Naive B cell (primary cell): ENCODE measurements at places on chromosomes 7 and 10.
A peak's percentile ranks its signal among the peaks of the same experiment; 100 is the strongest.

DNA sequence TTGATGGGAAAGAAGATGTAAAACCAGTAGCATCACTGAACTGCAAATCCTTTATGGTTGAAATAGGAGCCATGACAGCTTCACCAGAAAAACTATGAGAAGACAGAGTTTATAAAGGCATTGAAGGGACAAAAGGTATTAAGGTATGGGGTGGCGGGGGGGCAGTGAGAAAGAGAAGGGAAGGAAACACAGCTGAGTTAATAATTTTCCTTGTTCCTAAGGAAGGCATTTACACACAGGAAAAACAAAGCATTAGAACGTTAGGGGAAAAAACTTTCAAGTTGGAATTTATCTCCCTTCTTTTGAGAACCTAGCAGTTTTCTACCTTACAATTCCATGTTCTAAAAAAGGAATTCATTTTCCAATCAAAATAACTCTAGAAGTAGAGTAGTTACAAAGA lies 4.4 kb downstream of the LARP4B start:
- no peak for DNase-seq

DNA sequence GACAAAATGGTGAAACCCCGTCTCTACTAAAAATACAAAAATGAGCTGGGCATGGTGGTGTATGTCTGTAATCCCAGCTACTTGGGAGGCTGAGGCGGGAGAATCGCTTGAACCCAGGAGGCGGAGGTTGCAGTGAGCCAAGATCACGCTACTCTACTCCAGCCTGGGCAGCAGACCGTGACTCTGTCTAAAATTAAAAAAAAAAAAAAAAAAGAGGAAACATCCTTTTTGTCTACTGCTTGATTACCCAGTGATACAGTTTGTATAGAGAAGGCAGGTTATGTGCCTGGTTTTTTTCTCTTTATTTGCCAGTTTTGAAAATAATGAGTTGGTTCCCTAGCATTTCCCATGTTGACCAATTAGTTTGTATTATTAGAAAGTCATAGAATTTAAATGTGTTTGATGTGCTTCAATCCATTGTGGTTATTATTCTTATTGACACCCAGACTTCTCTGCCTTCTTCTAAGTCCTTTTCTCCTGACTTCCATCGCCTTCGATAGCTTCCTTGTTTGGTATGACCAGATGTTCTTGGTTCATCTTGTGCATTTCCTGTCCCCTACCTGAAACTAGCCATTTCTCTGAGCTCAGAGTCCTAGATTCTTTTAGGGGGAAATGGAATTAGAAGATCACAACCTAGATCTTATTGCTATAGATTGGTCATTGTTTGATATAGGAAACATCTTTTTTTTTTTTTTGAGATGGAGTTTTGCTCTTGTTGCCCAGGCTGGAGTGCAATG lies 43.2 kb downstream of the VKORC1L1 start:
- peak; percentile 23 for DNase-seq

DNA sequence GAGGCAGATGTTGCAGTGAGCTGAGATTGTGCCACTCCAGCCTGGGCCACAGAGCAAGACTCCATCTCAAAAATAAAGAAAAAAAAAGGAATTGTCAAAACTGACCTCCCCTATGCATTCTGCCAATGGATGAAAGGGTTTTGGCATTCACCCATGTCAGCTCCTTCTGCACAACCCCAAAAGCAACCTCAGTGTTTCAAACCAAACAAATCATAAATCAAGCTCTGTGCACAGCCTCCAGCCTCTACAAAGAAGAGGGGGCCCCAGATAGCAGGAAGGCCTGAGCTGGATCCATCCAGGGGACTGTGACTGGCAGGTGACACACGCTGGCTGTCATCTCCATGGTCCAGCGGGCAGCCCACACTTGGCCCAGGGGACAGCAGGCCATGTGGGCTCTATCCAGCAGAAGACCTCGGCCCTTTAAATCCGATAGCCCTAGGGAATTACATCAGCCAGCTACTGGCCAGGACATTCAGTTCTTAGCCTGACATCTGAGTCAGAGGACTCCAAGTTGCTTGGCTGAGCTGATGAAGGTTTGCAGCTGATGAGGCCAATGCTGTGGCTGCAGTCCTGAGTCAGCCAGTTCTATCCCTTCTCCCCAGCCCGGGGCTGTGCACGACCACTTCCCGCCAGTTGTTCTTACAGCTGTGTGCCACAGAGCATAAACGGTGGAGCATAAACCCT lies 52.0 kb upstream of the FIGNL1 start:
- DNase-seq = no peak

DNA sequence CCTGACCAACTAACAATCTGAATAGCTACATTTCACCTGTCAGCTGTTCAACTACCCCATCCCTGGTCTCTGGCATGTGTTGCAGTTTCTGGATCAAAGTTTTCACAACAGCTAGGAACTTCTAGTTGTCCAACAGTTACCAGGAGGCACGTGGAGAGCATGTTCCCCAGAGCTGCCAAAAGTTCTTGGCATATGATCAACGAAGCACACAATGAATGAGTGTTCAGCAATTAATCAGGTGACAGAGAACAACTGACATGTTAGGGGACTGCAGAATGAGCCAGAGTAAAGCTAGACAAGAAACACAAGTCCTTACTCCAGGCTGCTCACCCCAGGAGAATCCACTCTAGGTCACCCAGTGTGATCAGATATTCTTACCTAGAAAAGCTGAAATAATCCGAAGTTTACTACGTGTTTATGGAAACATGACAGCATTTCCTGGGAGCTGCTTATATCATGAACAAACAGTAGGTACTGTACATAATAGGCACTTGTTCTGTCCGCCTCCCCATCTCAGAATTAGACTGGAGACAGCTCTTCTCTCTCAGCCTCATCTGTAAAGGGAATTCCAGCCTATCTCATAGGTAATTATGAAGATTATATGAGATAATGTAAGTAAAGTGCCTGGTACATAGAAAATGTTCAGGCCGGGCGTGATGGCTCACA lies 50.6 kb downstream of the ZNF438 start:
- DNase-seq = no peak

DNA sequence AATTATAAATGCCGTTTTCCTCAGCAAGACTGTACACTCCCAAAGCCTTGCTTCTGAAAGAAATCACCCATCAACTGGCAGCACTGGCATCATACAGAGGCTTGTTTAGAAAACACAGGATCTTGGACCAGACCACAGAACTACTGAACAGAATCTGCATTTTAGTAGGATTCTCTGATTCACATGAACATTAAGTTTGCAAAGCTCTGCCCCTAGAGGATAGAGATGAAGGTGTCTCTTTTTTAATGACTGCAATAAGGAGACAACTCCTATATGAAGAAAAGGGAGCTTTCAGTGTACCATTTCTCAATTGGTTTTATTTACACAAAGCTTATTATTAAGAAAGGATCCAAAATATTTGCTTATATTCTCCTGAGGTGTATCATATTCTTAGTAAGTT lies 172.7 kb downstream of the AGMO start:
- no peak for DNase-seq

DNA sequence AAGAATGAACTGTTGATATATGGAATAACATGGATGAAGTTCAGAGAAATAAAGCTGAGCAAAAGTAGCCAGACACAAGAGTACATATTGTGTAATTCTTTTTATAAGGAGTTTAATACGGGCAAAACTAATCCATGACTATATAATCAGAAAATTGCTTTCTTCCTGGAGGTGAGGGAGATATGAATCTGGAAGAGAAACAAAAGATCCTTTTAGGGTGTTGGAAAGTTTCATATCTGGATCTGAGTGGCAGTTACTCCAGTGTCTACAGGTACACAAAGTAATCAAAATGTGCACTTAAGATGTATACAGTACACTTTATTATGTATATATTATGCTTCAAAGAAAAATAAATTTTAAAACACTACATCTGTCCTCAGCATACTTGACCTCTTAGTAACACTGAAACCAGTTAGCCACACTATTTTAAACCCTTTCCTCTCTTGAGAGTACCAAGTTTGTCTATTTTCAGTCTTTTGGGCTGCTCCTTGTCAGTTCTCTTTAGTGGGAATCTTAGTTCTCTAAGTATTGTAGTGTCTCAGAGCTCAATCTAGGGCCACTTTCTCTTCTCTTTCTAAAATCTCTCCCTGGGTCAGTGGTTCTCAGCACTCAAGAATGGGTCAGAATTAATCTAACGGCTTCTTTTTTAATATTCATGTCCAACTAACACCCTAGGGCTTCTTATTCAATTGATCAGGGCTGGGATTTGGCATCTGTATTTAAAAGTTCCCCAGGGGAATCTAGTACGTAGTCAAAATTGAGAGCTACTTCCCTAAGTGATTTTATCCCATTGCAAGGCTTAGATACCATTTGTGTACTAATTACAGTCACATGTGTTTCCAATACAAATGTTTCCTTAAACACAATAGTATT lies 4.3 kb upstream of the LIPF start:
- no peak for DNase-seq

GRCh38 chr10:128896963-128897362 lies 570.1 kb upstream of the MGMT start:
- DNase-seq = no peak

DNA sequence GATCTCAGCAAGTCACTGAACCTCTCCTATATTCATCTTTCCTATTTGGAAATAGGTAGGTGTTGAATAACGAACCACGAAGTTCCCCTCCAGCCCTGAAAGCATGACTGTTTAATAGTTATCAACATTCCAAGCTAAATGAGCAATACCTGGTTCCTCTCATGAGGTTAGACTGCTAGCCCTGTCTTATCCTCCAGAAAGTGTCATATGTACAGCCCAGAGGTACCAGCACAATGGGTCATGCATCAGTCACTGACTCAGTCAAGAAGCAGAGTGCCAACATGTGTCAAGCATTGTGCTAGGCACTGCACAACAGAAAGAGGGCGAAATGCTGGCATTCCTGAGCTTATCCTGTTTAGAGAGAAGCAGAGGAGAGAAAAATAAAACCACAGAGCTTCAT lies 70.0 kb downstream of the AMPH start:
- no peak for DNase-seq

- DNase-seq = no peak
Observed at GRCh38 chr10:73998929-73999691, 1.2 kb downstream of the VCL start.

DNA sequence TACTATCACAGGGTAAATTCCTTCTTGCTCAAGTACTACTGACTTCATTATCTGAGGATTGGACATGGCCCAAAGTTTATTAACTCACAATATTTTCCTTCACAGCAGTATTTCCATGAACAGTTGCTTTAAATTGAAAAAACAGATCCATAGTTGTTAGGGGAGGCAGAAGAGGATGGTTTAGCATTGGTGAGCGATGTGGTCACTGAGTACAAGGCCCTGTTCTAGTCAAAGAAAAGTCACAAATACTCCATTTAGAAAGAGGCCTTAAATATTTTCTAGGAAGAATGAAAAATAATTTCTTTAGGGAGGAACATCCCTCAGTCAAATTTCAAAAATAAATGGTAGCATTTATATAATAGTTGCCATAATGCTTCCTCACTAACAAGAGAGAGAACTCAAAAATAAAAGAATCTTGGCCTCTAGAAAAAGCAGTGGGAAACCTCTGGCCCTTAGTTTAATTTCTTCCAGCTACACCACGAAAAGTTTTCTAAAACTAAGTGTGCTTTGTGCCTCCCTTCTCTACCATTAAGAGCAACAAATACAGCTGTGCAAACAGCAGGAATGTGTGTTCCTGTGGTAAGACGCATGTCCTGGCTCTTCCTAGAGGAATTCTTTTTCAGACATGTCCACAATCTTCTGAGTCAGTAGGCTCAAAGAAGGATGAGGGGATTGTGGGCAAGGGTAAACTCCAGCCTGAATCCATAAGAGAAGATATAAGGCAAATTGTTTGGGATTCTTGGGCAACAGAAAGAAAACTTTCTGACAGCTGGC lies 105.7 kb downstream of the HOXA1 start:
- no peak for DNase-seq

DNA sequence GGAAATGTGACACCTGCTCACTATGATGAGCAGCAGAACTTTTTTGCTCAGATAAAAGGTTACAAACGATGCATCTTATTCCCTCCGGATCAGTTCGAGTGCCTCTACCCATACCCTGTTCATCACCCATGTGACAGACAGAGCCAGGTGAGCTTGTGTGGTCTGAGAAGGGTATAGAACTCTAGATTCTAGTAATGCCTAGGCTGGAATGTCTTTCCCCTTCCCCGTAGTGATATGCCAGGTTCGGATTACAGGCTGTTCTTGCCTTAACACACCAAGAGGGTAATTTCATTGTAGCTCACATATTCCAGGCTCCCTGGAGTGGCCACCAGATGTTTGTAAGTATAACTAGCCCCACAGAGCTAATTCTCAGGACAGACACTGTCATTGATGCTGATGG lies 9.2 kb downstream of the HIF1AN start:
- no peak for DNase-seq

GRCh38 chr7:2558629-2559282 lies at the start of gene IQCE:
IQCE (plus strand) TSS chr7:2558979; CDS start chr7:2559182, 203 bp downstream.
- DNase-seq = peak; percentile 89

- no peak for DNase-seq
Observed at GRCh38 chr7:76292213-76292573, 10.3 kb upstream of the HSPB1 start.

DNA sequence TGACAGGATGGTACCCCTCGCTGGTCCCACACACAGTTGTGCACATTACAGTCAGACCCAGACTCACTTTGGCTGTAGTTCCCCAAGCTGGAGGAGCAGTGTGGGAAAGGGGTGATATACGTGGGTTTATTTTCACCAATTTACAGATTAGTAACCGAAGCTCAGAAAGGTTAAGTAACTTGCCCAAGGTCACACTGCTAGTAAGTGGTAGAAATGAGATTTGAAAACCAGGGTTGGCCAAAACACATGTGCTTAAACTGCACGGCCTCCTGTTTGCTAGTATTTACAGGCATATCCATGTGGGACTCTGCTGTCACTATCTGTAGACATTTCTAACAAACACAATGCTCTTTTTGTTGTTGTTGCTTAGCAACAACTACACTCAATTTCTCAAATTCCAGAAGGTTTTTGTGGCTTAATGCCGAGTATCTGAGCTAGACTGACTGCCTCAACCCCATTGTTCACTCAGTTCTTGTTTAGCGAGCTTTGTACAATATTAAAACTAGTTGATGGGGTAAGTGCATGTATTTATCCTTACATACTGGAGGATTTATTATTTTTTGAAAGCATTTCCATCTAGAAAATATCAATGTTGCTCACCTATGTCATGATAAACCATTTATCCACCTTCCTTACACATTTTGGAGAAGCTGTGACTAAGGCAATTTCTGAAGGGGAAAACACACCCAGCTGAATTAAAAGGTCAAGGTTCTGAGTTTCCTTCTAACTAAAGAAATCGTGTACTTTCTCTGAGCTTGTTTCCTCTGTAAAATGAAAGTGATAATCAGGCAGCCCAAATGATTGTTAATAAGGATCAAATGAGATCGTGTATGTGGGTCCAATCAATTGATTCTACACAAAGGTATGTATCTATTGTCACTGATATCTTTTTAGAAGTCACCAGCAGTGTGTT lies 5.3 kb upstream of the TMEM139 start:
- DNase-seq = no peak

DNA sequence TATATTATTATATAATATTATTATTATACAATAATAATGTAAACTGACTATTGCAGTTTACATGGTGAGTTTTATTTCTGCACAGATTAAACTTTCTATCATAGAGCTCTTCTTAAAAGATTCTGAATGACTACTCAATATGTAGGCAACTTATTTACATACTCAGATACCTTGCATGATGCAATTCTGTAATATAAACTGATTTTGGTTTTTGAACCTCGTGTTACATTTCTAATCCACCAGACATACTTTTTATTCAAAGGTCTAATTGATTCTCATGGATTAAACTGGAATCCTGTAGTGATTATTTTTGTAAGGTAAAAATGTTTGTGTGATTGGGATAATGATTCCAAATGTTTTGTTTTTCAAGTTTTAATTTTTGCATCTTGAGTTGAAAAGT lies 19.9 kb downstream of the SLC26A4 start:
- DNase-seq = no peak

- DNase-seq = no peak
Observed at GRCh38 chr7:86664991-86665390, 21.3 kb downstream of the GRM3 start.

- no peak for DNase-seq
Observed at GRCh38 chr10:34698979-34699378, 116.1 kb downstream of the PARD3 start.
